Stimulated activated CD8-positive, alpha-beta memory T cell treated with anti-CD3 and anti-CD28 coated beads, Interleukin-4, amount 100 ng/mL, for 48 hours (primary cell): ENCODE measurements at places on chromosomes 1 and 21.

GRCh38 chr1:38547321-38547720, 312.3 kb downstream of the RRAGC start:
- DNase-seq, result no peak

- DNase-seq, result no peak
Observed at GRCh38 chr1:186231861-186232436, 143.1 kb downstream of the TPR start.

GRCh38 chr1:1199961-1200875, 6.2 kb downstream of the TNFRSF18 start:
- no peak for DNase-seq

DNA sequence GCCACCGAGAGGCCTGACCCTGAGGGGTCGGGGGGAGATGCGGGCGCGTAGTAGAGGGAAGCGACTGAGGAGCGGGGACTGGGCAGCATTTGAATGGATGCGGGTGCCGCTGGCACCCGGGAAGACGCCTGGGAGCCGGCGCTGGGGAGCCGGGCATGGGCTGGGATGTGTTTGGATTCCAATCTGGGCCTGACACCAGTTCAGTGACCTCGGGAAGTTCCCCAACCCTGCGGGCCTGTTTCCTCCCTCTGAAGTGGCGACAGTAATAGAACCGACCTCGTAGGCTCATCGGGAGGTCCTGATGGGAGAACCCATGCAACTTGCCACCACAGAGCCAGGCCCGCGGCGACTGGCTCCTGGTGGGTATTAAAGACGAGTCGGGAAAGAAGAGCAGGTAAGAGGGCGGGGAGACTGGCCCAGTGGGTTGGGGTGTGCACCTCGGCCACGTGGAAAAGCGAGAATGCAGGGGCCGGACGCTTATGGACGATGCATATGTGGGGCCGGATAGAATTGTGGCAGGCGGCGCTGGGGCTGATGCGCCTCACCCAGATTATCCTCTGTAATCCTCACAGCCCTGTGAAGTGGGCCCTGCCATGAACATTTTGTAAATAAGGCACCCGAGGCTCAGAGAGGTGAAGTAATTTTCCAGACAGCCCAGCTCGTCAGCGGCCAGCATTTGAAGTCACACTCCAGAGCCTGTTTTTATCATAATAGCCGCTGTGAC, 105.8 kb downstream of the SLC16A1 start:
- DNase-seq, result no peak

- peak; percentile 31 for DNase-seq
Observed at GRCh38 chr1:93845538-93846205, 33.3 kb downstream of the DNTTIP2 start.

DNA sequence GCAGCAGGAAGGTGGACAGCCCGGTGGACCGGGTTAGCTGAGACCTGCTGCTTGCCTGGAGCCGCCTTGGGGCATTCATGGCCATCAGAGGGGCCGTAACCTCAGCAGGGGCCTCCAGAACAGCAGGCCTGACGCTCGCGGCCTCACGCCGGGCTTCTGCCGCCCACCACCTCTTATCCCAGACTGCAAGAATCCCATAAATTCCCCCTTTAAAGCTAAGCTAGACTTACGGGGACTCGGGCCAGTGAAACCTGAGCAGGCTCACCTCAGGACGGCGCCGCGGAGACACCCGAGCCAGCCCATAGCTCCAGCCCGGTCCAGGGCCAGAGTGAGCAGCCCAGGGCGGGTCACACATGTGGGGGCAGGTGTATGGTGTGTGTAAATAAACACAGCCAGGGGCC, 132.3 kb downstream of the GLIS1 start:
- no peak for DNase-seq

DNA sequence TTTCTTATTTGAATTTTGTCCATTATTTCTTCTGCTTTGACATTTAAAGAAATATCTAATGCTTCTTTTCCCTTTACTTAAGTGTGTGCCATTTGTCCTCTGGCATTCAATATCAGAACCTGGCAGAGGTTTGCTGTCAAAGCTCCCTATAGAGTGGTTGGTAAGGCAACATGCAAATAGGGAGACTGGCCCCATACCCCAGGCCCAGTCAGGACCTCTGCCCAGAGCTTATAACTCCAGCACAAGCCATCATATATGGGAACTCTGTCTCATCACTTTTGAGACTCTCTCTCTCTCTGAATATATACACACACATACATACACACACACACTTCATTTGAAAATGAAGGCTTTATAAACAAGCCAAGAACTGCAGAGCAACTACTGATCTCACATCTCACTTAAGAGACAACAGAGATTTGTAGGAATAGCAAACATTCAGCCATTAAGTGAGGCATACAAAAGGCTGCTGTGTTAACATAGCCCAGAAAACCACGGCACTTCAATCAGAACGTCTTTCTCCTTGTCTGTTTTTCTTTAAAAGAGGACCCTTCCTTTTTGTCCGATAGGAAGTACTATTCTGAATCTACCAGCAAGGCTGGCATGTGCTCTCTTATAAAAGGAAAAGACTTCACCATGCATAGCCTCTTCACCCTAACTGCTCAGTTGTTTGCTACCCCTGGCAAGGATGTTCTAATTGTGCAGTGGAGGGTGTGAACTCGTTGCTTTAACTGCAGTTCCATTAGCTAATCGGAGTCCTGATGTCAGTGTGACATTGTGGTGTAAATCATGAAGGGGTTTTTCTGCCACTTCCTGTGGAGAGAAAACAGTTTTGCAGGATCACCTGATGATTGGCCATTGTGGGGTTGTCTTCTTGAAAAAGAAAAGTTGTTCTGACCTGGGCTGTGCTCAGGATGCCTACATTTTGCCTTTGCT, 101.7 kb downstream of the NR5A2 start:
- no peak for DNase-seq

DNA sequence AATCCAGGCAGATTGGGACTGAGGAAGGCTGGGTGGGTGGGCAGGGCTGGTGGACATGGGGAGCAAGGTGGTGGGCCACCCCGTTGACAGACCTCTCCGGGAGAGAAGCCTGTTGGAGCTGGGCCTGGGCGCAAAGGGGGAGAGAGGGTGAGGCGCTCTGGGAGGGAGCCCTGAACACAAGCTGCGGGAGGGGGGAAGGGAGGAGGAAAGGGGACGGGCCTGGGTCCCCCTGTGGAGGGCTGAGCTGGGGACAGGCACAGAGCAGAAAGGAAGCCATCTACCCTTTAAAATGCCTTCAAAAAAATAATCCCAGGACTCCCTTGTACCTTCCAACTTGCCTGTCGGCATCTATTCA, 161.8 kb downstream of the PSMG1 start:
- no peak for DNase-seq

- no peak for DNase-seq
Observed at GRCh38 chr1:177838907-177839485, 130.9 kb downstream of the SEC16B start.

DNA sequence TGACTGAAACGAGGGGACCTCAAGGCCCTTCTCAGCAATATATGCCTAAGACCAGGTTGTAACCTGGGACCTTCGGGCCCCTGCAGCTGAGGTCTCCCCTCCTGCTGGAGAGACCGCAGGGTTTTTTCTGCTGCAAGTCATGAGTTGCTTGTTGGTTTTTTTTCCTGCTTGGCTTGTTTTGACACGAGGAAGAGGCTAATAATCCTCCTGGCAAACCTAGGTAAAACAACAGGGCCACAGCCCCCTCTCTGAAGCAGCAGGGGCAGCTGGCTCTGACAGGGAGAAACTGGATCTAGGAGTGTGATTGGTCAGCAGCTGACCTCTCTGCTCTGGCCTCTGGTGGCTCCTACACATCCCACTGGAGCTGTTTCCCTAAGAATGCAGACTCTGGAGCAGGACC, 69.0 kb downstream of the CD34 start:
- no peak for DNase-seq

DNA sequence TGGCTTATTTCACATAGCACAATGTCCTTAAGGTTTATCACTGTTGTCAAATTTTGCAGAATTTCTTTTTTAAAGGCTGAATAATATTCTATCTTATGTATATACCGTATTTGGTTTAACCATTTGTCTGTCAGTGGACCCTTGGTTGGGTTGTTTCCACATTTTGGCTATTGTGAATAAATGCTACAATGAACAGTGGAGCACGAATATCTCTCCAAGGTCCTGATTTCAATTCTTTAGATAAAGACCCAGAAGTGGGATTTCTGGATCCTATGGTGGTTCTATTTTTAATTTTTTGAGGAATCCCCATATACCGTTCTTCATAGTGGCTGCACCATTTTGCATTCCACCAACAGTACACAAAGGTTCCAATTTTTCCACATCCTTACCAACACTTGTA, 5.8 kb upstream of the ZBTB17 start:
- no peak for DNase-seq
